ENCODE measurements at places on chromosomes 2 and 18.

GRCh38 chr2:23445450-23445868 is 60.5 kb downstream of the KLHL29 start:
- no peak for DNase-seq

DNA sequence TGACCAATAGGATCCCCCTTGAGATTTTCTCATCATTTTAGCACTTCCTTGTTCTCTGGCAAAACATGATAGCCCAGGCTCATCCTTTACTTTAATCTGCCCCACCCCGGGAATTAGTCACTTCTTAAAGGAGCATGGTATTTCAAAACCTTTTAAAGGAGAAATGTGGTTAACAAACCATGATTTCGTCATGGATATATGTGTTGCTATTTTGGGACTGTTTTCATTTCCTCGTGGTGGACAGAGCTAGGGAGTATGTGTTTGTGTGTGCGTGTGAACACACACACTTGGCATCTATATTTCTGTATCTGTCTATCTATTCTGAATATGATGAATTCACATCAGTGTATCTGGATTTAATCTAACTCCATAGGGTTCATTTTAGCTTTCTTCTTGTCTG is 128.1 kb downstream of the BIRC6 start:
- DNase-seq = no peak

- no peak for DNase-seq
Measured at GRCh38 chr2:25897506-25897905, 19.2 kb upstream of the ASXL2 start.

DNA sequence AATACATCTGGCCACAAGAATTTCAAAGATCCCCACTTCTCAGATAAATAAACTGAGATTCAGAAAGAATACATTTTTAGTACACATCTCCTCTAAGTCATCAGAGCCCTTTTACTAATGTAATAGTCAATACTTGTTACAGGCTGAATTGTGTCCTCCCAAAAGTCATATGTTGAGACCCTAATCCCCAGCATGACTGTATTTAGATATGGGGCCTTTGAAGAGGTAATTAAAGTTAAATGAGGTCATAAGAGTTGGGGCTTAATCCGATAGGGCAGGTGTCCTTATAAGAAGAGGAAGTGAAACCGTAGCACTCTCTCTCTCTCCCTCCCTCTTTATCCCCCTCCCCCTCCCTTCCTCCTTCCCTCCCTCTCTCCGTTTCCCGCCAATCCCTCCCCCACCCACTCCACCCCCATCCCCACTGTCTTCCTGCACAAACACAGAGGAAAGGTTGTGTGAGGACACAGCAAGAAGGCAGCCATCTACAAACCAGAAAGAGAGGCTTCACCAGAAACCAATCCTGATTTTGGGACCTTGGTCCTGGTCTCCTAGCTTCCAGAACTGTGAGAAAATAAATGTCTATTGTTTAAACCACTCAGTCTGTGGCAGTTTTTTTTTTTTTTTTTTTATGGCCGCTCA is 66.6 kb upstream of the ZNF397 start:
- DNase-seq = no peak

DNA sequence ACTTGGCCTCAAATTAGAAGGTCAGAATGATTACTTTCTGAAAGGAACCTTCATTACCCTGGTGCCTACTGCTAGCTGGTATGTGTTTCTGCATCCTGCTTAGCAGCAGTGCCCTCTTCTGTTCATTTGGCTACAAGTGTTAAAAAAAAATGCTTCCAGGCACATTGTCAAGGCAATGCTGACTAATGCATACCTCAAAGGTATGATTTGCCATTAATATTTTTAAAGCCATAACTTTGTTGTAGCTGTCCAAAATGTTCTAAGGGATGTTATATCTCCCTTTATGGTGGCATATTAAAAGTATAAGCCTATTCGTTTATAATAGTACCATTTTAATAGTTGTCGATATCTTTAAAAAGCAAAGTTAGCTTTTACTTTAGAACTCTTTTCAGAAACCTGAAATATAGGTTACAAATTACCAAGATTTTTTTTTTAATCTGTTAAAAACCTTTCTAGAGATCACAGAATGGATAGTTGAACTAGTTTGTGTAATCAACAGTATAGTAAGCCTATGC is 52.0 kb upstream of the FAM171B start:
- no peak for DNase-seq

DNA sequence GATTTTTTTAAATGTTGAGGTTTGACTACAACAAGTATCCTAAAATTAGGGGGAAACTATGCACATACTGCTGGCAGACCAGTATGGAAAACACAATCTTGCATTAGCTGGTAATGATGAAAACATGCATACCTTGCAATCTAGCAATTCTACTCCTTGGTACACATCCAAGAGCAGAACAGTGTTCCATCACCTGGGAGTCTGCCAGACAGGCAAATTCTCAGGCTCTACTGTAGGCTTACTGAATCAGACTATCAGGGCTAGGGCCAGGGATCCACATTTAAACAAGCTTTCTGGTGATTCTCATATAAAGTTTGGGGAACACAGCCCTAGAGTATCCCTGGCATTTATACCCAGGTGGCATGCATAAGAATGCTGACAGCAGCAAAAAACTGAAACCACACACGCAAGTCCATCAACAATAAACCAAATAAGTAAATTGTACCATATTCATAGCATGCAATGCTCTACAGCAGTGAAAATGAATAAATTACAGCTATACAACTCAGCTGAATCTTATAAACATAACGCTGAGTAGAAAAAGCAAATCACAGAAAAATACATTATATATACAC is 13.6 kb downstream of the CDH2 start:
- no peak for DNase-seq

- DNase-seq = no peak
Measured at GRCh38 chr2:71694501-71695234, 241.3 kb downstream of the DYSF start.

- DNase-seq = no peak
Measured at GRCh38 chr2:230075988-230076631, 7.4 kb upstream of the SLC16A14 start.

GRCh38 chr2:72570413-72570812 is 255.4 kb downstream of the EXOC6B start:
- DNase-seq = no peak

GRCh38 chr18:160831-161570 is 2.6 kb downstream of the USP14 start:
- DNase-seq = no peak

DNA sequence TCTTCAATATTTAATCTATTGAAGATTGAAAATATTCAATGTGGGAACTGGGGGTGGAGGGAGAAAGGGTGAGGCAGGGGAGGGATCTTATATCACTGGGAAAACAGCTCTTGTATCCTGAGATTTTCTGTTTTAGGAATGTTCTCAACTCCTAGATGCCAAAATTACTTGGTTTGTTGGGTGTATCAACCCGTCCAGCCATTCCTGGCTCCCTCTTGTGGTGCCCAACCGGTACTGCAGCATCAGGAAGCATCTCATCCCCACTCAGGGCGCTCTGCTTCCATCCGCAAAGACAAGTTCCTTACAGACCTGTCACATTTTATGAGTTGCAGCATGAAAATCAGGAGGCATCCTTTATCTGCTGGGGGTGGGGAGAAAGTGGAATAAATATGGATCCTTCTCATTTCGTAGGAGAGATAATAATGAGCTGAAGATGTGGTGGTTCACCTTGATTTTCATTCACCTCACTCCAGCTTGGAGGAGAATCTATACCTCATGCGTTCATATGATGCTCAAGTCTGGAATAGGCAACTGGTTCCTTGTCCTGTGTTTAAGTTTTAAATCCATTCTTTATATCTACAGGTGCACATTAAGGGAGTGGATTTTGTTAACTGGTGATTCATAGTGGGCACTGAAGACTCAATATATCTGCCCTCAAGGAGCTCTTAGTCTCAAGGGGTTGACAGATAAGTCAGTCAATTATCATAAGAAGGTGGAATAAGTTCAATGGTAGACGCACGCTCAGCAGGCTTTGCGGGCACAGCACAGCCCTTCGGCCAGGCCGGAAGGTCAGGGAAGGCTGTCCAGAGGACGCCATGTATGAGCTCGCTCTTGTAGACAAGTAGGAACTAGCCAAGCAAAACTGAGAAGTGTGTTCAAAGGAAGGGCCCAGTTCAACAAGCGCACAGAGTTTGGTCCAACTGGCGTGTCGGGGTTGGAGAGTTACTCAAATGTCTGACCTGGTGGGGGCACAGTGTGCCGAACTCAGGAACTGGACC is 127.3 kb downstream of the RNF144A start:
- no peak for DNase-seq

DNA sequence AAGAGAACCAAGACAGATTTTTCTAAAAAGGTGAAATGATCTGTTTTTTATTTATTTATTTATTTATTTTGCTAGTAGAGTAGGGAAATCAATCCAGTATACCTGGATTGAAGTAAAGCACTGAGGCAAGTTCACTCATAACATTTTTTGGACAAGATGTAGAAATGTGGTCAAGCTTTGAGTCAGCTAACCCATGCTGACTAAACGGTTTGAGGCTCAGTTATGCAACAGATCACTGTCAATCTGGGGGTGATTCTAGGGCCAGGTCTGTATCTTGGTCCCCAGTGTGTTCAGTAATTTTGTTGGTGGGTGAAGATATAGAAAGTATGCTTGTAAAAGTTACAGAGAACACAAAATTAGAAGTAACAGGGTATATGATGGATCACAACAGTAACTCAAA is 60.2 kb downstream of the RMDN2 start:
- DNase-seq = no peak

DNA sequence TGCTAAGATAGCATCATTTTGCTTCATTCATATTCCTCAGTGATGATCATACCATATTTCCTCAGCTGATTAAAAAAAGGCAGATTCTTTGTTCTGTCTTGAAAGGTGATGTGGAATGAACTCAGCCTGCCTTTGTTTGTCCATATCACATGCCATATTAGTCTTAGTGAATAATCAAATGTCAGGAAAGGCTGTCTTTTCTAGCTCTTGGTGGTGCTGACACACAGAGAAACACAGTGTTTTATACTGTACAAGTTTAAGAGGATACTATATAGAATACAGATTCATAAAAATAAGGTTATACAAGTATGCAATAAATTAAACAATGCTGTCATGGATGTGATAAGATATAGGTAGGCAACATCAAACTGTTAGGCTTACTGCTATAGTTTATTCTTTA is 97.1 kb upstream of the FAM98A start:
- no peak for DNase-seq

DNA sequence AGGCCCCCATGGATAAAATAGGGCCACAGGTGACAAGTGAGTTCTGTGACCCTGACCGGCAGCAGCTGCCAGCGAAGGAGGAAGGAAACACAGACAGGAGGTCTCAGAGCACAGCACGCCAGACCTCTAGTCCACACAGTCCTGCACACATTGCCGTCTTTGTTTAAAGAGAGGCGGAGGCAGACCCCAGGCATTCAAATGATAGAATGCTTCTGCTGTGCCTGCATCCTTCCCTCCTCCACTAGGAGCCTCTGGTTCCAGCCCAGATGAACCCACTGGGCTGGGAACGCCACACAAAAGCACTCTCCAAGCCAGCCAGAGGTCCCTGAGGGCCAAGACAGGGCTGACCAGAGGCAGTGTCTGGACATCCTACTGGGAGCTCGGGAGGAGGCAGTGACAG is 118.7 kb downstream of the KLHL29 start:
- DNase-seq = no peak

DNA sequence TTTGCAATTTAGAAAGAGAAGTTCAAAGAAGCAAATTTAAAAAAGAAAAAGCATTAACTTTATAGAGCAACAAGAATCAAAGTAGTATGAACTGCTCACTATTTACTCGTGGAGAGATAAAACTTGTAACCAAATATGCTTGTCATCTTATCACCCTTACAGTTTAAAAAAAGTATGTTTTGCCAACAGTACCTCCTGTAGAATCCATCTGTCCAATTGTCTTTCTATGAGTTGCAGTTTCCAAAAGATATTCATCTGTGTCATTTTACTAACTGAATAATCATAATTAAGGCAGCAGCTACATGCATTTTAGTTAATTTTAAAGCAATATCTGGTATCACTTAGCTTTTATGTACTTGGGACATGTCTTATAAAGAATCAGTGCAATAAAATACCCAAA is 1112.3 kb downstream of the DSC3 start:
- DNase-seq = no peak

DNA sequence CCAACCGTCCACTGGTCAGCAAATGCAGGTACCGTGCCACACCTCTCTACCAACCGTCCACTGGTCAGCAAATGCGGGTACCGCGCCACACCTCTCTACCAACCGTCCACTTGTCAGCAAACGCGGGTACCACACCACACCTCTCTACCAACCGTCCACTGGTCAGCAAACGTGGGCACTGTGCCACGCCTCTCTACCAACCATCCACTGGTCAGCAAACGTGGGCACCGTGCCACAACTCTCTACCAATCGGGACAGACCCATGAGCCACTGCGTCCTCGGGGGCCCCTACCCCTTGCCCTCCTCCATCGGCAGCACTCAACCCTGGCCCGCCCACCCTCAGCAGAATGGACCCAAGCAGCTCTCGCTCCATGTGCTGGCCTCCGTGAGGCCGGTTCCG is 226.4 kb upstream of the SALL3 start:
- no peak for DNase-seq

DNA sequence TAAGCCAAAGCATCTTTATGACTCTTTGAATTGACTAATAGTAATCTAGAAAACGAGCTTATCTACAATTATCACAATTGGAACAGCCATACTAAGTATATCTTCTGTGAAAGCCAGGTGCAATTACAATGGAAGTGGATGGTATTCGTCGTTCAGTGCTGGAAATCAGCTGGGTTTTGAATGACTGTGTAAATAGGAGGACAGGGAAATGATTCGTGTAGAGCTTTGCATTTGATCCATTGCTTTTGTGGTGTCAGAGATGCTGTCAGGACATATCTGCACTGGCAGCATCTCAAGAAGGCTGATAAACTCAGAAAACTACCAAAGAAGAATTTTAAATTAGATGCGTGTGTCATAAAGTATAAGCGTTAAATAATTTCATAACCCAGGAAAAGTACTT is 187.1 kb downstream of the ZNF407 start:
- no peak for DNase-seq

Data from thoracic aorta (tissue), 2 donors.